NCI-H1930 (cell line): ENCODE measurements at places on chromosomes 4 and X.

- no peak for DNase-seq
These were observed 65.6 kb upstream of the PCDH18 start for GRCh38 chr4:137597752-137598430.

DNA sequence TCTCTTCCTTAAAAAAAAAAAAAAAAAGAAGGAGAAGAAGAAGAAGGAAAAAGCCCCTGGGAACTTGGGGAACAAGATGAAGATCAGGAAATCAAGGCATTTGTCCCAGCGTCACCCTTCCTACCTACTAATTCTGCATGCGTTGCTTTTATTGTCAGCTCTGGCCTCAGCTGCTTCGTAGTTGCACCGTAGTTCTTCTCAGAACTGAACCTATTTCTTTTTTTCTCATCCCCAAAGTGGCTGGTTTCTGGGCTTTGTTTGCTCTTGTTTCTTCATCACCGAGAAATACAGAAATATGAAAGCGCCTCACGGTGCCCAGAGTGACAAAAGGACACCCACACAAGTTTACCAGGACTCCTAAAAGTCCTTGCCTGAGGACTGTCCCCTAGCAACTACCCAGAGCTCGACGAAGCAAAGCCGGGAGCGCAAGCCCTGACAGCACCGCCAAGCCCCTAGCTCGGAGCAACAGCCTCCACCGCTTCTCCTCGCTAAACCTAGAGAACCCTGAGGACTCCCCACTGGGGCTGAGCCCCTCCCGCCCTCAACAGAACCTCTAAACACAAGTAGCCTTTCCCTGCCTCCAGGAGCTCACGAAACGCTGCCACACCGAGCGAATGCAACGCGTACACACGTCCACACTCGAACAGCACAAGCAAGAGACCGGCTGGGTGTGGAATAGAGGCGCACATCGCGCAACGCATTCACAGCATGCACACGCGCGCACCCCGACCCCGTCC, 710 bp downstream of the PRKG2 start:
- DNase-seq: no peak

GRCh38 chrX:103791826-103792485, 15.3 kb downstream of the PLP1 start:
- DNase-seq: no peak

DNA sequence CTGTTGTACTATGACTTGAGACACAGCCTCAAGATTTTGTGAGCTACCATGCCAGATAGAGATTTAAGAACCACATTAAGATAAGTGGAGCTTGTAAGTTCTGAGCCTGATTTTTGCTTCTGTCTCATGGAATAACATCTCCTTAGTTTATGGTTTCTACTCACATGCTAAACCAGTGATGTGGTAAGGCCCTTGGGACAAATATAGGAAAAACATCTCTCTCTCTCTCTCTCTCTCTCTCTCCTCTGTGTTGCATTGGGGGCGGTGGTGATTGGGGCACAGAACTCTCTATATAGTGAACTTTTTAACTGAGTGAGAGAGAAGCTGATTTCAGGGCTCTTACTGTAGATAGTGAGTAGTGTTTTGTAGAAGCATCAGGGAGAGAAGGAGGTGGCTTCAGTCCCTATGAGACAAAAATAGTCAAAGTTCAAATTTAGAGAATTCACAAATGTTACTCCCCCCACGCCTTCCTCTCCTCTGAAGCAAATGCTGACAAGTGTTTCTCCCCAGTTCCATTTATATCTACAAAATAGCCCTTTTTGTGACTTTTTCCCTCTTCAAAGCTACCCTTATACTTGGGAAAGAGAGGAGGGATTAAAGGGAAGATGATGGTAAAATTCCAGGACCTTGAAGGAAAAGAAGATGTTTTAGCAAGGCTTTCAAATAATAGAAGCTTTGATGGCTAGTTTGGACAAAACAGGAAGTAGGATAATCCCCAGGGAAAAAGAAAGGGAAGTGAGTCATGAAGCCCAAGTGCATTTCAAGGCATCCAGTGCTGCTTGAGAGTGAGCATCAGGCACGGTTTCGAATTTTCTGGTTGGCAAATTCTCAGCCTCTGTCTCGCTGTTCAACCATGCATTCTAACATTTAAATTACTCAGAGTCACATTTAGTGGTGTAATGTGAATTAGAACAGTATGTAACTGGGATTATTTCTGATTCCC, 134.3 kb upstream of the AP1S2 start:
- no peak for DNase-seq

GRCh38 chr4:185096032-185096653, 46.9 kb upstream of the SLC25A4 start:
- DNase-seq: no peak
